HS-5 (cell line): ENCODE measurements at places on chromosomes 2 and 18.

DNA sequence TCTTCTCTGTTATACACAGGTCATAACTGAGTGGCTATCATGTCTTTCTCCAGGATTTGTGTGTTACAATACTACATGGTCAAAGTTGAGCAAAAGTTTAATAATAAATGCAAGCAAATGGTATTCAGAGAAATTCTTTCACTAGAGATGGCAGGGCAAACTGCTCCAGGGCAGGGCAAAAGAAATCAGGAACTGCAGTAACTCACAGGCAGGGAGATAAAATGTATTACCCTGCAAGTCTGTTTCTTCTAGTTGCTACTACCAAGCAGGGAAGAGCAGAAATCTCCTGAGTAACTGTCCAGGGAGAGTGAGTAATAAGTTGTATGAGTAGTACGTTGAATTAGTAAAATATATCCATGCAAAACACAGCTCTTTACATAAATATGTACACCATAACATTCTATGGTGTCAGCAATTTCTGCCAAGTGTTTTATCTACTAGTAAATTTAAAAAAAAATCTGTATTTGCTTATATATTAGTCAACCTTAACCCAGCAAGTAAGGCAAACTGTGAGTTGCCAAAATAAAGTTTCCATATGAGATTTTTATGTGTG lies 404.1 kb downstream of the ZEB2 start:
- DNase-seq, result no peak

DNA sequence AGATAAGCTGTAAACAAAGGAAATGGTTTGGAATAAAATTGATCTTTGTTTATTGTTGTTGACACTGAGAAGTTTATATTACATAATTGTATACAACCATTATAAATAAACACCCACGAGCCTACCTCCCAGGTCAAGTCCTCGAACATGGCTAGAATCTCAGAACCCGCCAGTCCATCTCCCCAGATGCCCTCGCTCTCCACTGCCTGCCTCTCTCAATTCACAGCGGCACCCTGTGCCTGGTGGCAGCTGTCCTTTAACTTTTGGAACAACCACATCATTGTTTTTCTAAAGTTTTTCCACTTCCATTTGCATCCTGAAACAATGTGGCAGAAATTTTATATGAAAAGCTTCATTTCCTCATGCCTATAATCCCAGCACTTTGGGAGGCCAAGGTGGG lies 52.2 kb upstream of the OTOS start:
- no peak for DNase-seq

- no peak for DNase-seq
Observed at GRCh38 chr2:43898134-43898837, 59.5 kb downstream of the ABCG8 start.

- no peak for DNase-seq
Observed at GRCh38 chr2:47056868-47057686, 98.0 kb downstream of the STPG4 start.

DNA sequence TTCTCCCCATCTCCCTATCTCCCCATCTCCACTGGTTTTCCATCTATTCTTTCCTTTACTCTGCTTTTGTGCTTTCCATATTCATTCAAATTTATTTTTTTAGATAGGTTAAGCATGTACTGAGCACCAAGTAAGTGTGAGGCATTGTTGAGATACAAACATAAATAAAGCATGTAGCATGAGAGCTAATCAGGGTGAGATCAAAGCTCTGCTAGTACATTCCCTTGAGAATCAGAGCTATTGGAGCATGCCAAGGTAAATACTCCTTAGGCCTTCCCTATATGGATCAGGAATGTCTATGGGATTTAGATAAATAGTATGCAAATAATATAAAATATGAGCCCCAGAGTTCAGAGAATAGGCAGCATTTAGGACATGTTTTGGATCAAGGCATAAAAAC lies 25.3 kb downstream of the BABAM2 start:
- no peak for DNase-seq

- DNase-seq, result no peak
Observed at GRCh38 chr2:230787101-230787500, 74.5 kb downstream of the CAB39 start.

GRCh38 chr18:69008538-69008937 lies 210.7 kb downstream of the CCDC102B start:
- no peak for DNase-seq

GRCh38 chr2:236793023-236794011 lies 223.7 kb downstream of the ACKR3 start:
- DNase-seq, result no peak

GRCh38 chr2:41197781-41198180 lies 745.9 kb upstream of the SLC8A1 start:
- no peak for DNase-seq

GRCh38 chr2:192901446-192901845 lies 706.7 kb upstream of the TMEFF2 start:
- DNase-seq, result no peak

DNA sequence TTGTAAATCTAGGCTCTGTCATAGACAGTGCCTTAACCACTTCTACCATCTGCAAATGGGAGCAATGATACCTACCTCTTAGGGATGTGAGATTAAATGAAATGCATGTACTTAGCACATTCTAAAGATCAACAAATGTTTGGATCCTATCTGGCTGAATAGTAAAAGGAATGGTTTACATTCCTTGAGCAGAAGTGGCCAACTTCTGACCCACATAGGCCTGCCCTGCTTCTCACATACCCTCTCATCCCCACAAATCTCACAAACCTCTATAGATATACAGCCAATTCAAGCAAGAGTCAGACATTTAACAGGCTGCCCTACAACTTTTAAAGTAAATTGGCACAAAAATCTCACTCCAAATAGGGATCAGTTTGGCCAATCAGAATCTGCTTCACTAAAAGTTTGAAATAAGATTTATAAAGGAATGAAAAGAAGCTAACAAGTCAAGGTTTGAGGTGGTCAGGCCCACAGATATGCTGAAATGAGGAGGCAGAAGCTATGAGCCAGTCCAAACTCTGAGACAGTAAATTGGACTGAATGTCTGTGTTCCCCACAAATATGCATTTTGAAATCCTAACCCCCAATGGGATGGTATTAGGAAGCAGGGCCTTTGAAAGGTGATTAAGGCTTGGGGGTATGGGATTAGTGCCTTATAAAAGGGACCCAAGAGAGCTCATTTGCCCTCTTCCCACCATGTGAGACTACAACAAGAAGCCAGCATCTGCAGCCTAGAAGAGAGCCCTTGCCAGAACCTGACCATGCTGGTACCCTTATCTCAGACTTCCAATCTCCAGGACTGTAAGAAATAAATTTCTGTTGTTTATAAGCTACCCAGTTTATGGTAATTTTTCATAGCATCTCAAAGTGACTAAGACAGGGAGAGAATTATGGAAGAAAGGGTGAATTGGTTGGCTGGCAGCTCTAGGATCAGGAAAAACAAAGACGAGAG lies 227.8 kb upstream of the RBMS1 start:
- no peak for DNase-seq

- no peak for DNase-seq
Observed at GRCh38 chr2:136384531-136385303, 266.8 kb upstream of the CXCR4 start.

DNA sequence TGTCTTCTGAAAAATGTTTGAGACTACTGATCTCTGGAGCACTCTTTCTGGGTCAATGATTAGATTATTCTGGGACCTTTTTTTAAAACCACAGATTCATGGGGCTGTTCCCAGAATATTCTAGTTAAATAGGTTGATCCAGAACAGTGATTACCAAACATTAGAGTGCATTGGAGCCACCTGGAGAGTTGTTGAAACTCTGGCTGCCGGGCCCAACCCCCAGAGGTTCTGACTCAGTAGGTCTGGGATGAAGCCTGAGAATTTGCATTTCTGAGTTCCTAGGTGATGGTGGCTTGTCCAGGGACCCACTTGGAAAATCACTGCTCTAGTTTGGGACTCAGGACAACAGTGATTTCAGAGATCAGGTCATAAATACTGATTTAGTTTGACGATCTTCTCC lies 197.3 kb downstream of the PTPRM start:
- DNase-seq, result no peak

- DNase-seq, result no peak
Observed at GRCh38 chr2:157899125-157899839, 23.2 kb upstream of the ACVR1 start.

GRCh38 chr18:8188184-8188583 lies 421.1 kb upstream of the RAB12 start:
- DNase-seq, result peak; percentile 28

DNA sequence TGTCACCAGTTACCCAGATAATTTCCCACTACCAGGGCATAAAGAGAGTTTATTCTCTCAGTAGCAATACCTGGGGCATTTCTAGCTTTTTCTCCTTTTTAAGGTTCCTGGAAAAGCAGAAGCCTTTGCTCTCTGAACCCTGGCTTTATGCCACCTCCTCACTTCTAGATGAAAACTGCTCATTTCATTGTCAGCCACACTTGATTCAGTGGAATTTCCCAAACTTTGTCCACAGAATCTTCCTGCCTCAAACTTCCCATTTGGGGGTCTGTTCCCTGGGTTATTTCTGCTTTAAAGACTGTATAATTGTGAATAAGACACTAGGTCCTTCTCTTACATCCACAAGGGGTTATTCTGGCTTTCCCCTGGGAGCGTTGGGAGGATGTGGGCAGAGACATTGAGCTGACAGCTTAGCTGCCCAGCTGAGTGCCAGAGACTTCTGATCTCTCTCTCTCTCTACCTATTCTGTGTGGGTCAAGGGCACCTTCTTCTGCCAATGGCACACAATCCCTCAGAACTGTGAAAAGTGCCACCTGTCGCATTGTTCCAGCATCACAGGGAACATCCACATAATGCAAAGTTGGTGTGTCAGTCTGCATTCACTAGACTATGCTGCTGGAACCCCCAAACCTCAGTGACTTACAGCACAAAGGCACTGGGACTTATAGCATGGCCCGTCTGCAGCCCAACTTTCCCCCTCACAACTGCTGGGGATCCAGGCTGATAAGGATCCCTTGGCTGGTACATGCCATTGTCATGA lies 19.9 kb upstream of the NRP2 start:
- DNase-seq, result no peak

DNA sequence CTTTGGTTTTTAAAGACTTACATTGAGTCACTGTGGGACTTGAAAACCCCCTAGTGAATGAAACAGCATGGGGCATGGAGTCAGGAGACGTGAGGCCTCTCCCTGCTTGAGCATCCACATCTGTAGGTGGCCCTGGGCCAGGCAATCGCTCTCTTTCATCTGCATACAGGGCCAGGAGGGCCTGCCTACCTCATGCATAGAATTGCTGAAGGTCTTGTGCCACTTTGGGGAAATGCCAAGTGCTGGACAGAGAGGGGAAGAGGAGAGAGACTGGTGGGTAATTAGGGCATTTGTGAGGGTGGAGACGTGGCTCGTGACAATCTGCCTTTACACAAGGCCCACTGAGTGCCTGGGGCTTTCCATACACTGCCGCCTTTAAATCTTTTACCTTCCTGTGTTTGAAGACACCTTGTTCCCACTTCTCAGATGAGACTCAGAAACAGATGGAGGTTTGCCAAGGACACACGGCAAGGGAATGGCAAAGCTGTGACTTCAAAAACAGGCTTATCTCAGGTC lies 322.2 kb upstream of the HS6ST1 start:
- no peak for DNase-seq

DNA sequence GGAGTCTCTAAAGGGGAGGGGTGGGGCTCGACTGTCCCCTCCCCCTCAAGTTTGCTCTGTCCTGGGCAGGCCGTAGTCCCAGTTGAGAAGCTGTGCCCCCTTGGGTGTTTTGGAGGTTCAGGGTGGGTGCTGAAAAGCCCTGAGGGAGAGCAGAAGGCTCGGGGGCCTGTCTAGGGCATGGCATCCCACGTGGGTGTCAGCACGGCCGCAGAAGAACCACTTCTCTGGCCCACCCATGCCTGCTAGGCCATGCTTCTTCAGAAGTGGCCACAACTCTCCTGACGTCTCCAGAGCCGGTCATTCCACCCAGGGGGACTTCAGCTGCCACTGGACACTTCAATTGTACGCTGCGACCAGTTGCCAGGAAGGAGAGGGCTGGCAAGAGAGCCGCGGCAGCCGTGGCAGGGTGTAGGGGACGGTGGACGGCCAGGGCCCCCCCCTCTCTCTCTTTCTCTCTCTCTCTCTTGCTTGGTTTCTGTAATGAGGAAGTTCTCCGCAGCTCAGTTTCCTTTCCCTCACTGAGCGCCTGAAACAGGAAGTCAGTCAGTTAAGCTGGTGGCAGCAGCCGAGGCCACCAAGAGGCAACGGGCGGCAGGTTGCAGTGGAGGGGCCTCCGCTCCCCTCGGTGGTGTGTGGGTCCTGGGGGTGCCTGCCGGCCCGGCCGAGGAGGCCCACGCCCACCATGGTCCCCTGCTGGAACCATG lies at the start of gene INPP5D:
TSS of gene INPP5D (plus strand) at position 546 of the 704 bp plus-strand sequence. CDS start at position 683, 137 bp downstream.
- DNase-seq, result no peak

DNA sequence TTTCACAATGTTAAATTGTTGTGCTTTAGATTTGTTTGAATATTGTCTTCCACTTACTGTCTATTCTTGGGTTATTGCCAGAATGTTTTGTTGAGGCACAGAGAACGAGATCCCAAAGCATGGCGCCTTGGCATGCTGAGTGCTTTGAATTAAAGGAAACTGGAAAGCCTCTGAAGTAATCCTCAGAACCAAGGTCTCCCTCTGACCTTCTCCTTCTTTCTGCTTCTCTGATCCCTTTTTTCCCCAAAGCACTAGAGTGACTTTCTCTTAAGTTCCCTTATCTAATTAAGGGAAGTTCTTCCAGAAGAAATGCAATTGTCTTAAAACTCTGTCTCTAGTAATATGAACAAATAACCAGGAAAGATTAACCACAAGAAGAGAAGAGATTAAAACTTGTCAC lies 214.7 kb downstream of the SPP2 start:
- no peak for DNase-seq

DNA sequence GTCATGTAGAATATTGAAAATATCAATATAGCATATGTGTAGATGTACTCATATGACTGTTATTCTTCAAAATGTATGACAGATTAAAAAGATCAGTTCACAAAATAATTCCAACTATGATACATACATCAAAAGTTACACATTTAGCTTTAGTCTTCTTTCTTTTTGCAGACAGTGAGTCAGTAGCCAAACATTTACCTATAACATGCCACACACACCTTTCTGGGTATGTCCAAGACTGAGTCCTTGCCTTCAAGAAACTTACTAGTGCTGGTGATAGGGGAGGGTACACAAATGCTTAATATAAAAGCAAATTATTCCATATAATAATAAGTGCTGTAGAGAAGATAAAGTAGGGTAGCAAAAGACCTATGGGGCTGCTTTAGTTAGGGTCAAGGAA lies 152.9 kb upstream of the WDSUB1 start:
- DNase-seq, result no peak

- DNase-seq, result peak; percentile 23
Observed at GRCh38 chr2:33015421-33016142, 68.8 kb downstream of the LTBP1 start.

GRCh38 chr18:24185805-24186204 lies 46.9 kb downstream of the CABYR start:
- no peak for DNase-seq

DNA sequence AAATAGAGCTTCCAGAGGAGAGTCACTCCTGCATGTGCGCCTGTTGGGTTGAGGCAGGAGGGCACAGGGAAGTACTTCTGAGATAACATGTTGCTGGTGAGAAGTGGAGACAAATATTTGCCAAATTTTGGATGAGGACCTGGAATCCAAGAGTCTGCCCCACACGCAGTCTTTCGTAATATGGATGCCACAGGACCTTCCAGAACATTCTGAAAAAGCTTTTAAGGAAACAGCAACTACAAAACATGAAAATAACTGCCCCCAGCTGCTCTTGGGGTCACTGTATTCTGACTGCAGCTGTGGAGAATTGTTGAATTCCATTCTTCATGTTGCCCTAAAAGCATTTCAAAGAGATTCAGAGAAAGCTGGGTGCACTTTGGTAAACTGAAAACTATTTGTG lies 227.5 kb downstream of the C1D start:
- no peak for DNase-seq

GRCh38 chr2:169741-170140 lies 94.1 kb downstream of the SH3YL1 start:
- no peak for DNase-seq
